ENCODE measurements at places on chromosomes 7 and 10.

DNA sequence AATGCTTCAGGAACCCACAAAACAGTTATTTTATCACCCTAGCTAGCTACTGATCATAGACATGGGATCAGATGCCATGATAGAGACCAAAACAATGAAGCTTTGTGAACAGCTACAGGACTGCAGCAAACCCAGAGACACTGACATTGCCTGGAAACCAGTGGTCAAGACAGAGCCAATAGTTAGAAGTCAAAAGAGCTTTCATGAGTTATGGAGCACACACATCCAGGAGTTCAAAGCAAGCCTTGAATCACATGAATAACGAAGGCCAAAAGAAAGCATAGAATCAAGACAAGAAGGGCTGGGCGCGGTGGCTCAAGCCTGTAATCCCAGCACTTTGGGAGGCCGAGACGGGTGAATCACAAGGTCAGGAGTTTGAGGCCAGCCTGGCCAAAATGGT, 34.5 kb upstream of the GSAP start:
- DNase-seq: no peak

DNA sequence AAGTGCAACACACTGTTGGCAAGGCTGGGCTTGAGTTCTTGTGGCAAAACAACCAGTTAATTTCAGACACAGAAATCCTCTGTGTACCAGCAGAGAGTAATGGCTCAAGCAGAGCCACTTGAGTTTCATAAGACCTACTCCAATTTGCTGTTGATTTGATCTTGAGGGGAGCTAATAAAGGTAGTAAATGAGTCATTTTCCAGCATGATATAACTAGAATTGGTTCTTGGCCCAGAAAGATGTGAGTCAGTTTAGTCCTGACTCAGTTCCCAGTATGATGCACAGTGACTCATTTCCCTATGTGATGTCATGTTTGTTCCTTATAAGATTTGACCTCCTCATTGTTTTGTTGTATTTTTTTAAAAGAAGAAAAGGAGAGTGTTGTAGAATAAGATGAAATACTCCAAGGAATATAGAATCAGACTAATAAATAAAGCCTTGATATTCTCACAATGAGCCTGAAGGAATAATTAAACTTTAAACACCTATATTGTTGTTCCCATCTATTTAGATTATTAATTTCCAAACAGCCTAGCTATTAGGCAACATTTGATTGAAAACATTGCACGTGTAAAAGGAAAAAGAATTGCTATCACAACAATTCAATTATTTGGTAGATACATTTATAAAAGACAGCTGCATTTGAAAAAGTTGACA, 186.2 kb downstream of the REEP3 start:
- DNase-seq: peak; percentile 35

DNA sequence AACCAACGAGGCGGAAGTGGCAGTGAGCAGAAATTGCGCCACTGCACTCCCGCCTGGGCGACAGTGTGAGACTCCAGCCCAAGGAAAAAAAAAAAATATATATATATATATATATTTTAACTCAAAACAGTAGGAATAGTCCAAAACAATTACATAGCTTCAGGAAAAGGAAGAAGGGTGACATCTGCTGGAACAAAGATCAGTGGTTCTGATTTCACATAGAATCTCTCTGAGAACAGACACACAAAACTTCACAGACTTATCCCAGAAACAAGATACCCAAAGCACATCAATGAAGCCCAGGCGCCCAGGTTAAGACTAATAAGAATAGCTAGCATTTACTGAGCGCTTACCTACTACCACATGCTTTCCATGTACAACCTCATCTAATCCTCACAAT, 45.0 kb downstream of the DNMBP start:
- DNase-seq: no peak

DNA sequence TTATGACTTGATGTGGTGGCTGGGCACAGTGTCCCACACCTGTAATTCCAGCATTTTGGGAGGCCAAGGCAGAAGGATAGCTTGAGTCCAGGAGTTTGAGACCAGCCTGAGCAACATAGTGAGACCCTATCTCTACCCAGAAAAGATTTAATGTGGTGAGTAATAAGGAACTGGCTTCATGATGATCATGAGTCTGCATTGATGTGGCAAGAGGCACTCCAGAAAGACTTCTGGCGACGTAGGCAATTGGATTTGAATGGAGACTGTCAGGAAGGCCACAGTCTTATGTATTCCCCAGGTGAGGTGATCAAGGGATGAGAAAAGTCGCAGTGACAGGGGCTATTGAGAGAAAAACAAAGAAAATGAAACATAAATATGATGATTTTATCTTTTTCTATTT, 138.0 kb downstream of the CACNB2 start:
- no peak for DNase-seq

- no peak for DNase-seq
Observed at GRCh38 chr7:16233517-16233916, 187.8 kb downstream of the CRPPA start.

- no peak for DNase-seq
Observed at GRCh38 chr10:62618576-62619412, 185.7 kb upstream of the ADO start.

- no peak for DNase-seq
Observed at GRCh38 chr10:8069627-8070026, 15.1 kb downstream of the GATA3 start.

Measured in stimulated activated CD4-positive, alpha-beta T cell treated with anti-CD3 and anti-CD28 coated beads, Interleukin-4, amount 100 ng/mL, for 4 hours (primary cell).